ENCODE measurements at places on chromosomes 3 and 15. TPM values are rescaled to one million over a fixed set of nuclear protein-coding genes. Genes with fewer than 3 reads are reported as not detected.

PPP1R14D gene
- not detected for total RNA-seq

RASL12 gene
- 0.69 TPM for total RNA-seq

ADCY5 gene
- total RNA-seq = under 0.01 TPM

GOLGA6D gene
- total RNA-seq = not detected

SUSD5 gene
- total RNA-seq = 20.7 TPM

BFSP2 gene
- total RNA-seq = 0.69 TPM

ACTRT3 gene
- total RNA-seq = 3.8 TPM

WDR93 gene
- total RNA-seq = 0.15 TPM

TMCO5A gene
- total RNA-seq = not detected

MUSTN1 gene
- not detected for total RNA-seq
